ENCODE measurements at places on chromosomes 5 and 9. TPM values are rescaled to one million over a fixed set of nuclear protein-coding genes. Genes with fewer than 3 reads are reported as not detected.

DNA sequence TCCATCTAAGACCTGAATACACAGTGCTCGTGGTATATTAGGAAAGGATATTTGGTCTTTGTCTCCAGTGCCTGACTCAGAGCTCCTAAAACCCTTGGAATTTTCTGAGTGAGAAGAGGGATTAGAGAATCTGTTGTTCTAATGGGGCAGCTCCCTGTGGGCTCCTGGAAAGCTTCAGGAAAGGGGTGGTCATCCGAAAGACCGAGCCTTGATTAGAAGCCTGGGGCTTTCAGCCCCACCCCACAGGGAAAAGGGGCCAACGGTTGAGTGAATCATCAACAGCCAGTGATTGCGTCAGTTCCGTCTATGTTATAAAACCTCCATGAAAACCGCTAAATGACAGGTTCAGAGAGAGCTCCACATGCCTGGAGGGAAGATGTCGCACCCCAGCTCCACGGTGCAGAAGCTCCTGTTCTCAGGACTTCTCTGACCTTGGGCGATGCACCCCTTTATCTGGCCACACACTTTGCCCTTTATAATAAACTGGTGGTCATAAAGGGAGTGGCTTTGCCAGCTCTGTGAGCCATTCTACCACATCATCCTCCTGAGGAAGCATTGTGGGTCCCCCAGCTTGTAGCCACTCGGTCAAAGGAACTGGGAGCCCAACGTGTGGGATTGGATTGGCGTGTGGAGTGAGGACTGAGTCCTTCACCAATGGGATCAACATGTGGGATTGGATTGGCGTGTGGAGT is 71.0 kb upstream of the ICE1 start:
- no peak for DNase-seq

- no peak for DNase-seq
These were observed 55.8 kb downstream of the SLC22A5 start for GRCh38 chr5:132425009-132425937.

- DNase-seq: peak; percentile 86
These were observed 175.2 kb downstream of the GAS1 start for GRCh38 chr9:86771941-86772634.

- DNase-seq: no peak
These were observed 197.8 kb downstream of the DMAC1 start for GRCh38 chr9:7601739-7602138.

The RAB3C gene
- total RNA-seq: 0.21 TPM

The FBP2 gene
- total RNA-seq: 83.0 TPM

Data from tongue (tissue), 3 donors.